ENCODE measurements at places on chromosomes 12 and 14.

DNA sequence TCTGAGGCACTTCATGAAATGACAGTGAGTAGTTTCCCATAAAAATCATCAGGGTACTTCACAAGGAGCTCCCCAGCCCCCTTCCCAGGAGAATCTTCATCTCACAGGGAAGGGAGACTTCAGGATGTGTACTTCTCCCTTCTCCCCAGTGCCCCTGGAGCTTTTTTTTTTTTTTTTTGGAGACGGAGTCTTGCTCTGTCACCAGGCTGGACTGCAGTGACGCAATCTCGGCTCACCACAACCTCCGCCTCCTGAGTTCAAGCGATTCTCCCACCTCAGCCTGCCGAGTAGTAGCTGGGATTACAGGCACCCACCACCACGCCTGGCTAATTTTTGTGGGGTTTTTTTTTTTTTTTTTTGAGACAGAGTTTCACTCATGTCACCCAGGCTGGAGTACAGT lies 10.4 kb downstream of the ITPK1 start:
- peak; percentile 86 for DNase-seq

GRCh38 chr12:94534774-94535509 lies 75.3 kb upstream of the CEP83 start:
- DNase-seq = no peak

DNA sequence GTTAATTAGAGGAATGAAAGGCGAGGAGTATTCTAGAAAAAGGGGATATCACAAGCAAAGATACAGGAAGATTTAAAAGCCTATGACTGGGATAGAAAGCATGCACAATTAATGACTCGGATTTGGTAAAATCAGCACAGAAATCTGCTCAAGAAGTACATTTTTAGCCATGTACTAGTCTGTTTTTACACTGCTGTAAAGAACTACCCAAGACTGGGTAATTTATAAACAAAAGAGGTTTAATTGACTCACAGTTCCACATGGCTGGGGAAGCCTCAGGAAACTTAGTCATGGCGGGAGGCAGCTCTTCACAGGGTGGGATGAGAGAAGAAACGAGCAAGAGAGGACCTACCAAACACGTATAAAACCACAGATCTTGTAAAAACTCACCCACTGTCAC lies 716.3 kb upstream of the MDGA2 start:
- no peak for DNase-seq

GRCh38 chr12:120169946-120170345 lies 24.6 kb downstream of the GCN1 start:
- DNase-seq = no peak

DNA sequence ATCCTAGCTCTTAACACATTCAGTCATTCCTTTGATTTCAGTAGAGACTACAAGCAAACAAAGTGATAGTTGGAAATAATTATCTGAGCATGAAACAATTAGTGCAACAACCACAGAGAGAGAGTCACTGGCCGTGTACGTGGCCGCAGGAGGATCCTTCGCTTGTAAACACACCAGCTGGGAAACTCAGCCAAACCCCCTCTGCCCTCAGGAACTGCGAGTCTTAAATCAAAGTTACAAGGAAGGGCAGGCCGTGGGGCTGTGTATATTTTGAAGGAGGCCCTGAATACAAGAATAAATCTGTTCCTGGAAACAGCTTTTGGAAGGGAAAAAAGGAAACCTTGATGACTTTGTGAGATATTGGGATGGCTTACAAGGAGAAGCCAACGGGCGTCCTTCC lies 164.5 kb downstream of the ANO2 start:
- DNase-seq = no peak

DNA sequence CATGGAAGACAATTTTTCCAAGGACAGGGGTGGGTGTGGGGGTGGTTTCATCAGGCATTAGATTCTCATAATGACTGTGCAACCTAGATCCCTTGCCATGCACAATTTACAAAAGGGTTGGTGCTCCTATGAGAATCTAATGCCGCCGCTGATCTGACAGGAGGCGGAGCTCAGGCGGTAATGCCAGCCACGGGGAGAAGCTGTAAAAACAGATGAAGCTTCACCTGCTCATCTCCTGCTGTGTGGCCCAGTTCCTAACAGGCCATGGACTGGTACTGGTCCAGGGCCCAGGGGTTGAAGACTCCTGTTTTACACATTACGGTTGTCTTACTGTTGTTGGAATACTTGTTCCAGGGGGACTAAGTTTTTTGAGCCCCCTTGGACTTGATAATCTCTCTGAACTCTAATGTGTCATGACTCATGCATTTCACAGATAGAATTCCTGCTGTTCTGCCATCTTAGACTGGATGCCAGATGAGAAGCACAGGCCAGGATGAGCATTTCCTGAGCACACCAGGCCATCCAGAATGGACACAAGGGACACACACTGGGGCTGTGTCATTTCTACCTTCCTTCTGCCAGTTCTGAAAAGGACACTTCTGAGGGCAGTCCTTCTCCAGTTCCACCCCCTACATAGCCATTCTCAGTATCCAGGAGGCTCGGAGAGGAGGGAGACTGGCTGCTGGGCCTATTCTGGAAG lies 5.8 kb downstream of the PLEKHD1 start:
- DNase-seq = no peak

DNA sequence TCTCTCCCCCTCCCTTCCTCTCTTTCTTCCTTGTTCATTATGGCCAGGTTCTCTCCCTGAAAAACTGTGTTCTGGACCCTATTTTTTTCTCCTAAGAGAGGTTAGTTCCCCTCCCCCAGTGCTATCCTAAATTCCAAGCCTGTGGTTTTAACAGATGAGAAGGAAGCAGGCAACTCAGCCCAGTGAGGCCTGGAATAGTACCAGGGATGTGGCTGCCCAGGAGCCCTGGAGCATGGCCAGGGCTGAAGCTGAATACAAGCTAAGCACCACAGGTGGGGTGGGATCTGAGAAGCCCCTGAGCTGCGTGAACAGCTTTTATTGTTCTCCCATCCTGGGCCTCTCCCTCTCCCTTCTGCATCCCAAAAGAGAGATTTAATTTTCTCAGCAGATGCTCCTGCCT lies 1581.3 kb upstream of the TMEM132C start:
- no peak for DNase-seq

GRCh38 chr12:132237772-132238487 lies 91.5 kb downstream of the GALNT9 start:
- no peak for DNase-seq

- no peak for DNase-seq
These were observed 45.5 kb upstream of the FZD10 start for GRCh38 chr12:130116791-130117190.
